ENCODE measurements at places on chromosomes 12 and 14. TPM values are rescaled to one million over a fixed set of nuclear protein-coding genes. Genes with fewer than 3 reads are reported as not detected.

- DNase-seq = no peak
These were observed 669 bp upstream of the WSCD2 start for GRCh38 chr12:108128221-108129016.

DNA sequence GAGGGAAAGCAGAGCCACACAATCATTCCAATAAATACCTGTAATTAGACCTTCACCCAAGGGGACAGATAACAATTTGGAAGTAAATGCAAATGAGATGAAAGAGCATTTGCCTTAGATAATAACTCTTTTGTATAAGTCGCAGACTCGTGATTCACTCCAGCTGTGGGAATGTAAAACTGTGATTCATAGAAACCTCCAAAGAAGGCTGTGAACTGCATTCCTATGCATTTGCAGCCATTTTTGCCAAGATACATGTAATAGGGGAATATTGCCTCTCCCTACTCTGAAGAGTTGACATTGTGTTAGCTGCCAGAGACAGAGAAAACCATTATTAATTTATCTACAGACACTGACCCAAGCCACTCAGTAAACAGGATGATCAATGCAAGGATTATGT, 181.9 kb upstream of the ARHGAP5 start:
- no peak for DNase-seq

Gene CRACR2A
- 2.6 TPM for total RNA-seq

DNA sequence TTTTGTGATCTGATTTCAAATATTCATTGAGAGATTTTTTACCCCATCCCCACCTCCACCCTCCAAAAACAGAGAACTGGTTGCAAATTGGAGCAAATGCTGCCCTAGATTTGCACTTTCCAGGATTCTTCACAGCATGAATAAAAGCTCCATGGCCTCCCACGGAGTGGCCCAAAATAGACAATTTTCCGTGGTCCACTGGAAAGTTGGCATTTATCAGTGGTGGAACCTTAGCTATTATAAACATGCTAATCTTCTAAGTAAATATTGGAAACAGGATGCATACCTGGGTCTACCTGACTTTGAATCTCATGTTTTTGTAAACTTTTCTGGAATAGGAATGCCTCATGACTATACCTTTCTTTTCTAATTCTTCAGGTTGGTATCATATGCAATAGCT, 123.9 kb downstream of the SLC16A7 start:
- no peak for DNase-seq

Gene LBHD2
- not detected for total RNA-seq

Gene POTEM
- not detected for total RNA-seq

GRCh38 chr12:30792648-30793499, 38.1 kb upstream of the CAPRIN2 start:
- DNase-seq = no peak

DNA sequence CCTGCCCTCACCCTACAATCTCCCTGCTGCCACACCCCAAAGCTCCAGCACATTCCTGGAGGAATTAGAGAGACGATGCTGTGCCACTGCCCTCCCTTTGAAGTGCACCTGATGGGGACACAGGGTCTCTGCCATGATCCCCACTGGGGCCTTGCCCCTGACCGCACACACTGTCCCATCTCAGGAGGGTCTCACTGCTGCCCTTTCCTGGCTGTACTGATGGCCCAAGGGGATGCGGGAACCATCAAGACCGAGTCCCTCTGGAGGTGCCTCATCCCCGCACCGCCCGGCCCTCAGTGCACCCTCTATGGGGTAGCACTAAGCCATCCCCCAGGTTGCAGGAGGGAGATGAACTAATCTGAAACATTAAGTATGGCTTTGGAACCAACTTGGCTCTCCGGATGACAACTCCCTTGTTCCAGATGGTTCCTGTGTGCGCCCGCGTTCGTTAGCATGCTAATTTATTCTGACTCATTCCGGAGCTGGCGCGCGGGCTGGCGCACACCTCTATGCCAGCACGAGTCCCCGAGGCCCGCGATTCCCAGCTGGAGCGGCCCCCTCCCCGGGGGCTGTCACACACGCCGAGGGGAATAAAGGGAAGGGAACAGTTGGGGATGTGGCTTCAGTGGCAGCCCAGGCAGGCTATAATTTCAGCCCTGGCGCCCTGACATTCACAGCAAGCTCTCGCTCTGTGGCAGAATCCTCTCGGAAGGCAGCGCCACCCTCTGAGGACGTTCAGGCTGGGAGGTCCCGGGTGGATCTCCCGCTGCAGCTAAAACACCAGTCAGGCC, 34.2 kb upstream of the C14orf180 start:
- DNase-seq = no peak

DNA sequence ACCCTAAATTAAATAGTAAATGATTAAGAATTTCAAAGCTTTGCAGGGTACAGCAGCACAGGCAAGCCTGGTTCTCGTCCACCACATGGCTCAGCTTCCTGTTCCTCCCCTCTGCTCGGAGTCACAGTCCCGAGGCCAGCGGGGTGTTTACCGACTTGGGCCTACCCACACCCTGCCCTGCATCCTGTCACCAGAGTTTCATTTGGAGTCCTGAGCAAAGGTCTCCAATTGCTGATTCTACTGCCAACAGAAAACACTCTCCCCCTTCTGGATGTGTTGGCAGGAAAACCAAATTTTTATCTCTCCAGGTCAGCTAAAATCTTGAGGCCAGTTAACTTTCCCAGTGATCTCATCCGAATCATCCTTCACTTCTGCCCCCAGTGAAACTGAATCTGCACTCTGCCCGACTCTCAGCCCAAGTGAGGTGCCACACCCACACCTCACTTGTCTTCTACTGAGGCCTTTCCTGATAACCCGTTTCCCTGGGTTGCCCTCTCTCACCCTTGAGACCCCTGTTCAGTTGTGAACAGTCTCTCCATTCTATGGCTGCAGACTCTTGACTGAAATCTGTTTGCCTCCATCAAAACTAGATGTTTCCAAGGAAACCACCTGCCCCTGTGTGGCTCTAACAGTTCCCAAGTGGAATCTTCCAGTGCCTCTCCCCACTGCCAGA, 71.2 kb downstream of the VCPKMT start:
- DNase-seq = peak; percentile 46

DNA sequence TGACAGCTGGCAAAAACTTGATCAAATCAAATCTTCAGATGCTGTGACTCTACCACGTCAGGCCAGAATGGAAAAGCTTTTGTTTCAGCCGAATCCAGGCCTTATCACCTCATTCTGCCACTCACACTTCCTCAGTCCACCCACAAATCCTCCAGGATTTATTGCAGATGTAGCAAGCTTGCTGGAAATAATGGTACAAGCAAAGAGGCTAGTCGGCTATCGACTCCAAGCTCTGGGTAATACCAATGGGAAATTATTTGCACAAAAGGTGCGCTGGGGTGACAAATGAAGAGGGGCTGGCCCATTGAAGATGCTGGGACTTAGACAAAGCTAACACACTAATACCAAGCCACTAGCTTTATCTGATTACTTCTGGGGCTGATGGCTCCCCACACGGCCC, 250.5 kb downstream of the ASCL1 start:
- no peak for DNase-seq

DNA sequence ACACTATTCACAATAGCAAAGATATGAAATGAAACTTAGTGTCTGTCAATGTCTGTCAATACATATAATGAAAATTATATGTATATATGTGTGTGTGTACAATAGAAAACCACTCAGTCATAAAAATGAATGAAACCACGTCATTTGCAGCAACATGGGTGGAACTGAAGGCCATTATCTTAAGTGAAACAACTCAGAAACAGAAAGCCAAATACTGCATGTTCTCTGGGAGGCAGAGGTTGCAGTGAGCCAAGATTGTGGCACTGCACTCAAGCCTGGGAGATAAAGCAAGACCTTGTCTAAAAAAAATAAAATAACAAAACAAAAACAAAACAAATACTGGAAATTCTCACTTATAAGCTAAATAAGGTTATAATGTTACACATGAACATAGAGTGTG, 16.7 kb upstream of the E2F7 start:
- no peak for DNase-seq
